ENCODE measurements at places on chromosomes 3 and 15.

DNA sequence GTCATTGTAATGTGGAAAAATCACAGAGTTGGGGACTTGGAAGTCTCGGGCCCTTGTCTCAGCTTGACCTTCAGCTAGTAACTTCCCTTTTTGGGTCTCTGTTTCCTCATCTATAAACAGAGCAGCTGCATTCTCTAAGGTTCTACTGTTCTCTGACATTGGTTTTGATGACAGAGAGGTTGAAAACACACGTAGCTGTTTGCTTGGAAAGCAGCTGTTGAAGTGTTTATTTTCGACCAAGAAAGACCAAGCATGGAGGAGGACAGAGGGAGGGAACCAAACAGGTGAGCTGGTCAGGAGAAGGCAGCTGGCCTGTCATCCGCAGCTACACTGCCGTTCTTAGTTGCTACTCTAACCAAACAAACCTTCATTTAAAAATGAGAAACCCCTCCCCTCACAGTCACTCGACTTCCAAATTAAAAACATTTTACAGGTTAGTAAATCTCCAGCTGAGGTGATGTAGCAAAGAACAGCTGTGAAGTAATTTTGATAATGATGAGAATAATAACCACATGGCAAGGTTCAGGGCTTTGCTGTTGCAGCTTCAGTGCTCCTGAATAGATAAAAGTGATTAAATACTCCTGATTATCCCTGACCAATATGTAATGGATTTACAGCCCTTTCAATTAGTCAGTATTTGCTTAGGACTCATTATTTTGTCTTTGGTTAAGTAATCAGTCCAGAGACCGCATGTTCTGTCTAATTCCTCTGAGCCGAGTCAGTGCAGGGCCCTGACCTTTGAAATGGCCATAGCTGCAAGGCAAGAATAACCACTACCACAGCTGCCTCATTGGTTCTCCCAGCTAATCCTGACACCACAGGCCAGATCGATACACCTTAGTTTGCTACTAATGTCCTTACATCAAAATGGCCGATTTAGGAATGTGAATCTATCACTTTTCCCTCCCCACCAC, 65.3 kb downstream of the MEIS2 start:
- no peak for DNase-seq

GRCh38 chr3:99471353-99472323, 166.8 kb upstream of the COL8A1 start:
- no peak for DNase-seq

DNA sequence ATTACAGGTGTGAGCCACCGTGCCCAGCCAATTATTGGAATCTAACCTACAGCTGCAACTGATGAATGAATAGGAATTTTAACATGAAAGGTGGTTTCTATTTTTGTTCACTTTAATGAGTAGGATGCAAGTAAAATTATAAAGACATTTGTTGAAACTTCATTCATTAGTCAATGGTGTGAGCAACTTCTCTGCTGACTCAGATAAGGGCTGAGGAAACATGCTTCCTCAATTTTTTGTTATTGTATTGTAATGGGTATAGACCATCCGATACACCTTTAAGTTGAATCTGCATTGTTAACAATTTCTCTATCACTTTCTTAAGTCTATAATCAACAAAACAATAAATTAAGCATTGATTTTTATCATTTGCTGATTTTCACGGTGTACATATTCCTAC, 127.8 kb downstream of the STAG1 start:
- DNase-seq, result no peak

GRCh38 chr3:34248352-34248751, 449.9 kb downstream of the PDCD6IP start:
- DNase-seq, result no peak

- no peak for DNase-seq
Observed at GRCh38 chr3:170826047-170826446, 43.9 kb downstream of the RPL22L1 start.

DNA sequence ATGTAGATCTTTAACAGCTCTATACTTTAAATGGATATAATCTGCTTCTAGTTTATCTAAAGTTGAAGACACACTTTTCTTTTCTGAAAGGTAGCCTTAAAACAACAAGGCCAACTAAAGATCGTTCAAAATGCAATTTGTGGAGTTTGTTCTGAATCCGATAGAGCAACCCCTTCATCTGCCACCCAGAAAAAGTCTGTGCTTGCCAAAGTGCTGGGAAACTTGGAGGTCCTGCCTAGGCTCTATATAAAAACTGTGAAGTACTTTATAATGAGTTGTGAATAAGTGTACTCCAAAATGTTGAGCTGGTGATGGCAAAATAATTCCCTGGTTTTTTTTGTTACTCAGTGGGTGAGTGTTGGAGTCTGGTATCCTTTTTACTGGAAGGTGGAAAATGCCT, 12.5 kb downstream of the GLDN start:
- no peak for DNase-seq

DNA sequence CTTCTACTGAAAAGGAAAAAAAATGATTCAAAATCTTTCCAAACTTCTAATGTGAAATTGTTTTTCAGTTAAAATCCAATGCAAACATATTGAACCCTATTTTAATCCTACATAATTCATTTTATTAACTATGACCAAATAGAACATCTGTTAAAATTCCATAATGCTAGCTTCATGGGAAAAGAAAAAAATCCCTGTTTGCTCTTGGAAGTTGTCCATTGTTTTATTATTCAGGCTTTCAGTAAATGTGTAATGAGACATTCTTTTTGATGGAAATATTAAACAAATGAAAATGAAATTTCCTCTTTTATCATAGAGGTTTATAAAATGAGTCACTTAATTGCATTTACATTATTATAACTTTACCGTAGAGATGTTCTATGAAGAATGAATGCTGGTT, 49.5 kb downstream of the SLC25A26 start:
- no peak for DNase-seq

- DNase-seq, result no peak
Observed at GRCh38 chr15:73323956-73324355, 44.8 kb downstream of the HCN4 start.

DNA sequence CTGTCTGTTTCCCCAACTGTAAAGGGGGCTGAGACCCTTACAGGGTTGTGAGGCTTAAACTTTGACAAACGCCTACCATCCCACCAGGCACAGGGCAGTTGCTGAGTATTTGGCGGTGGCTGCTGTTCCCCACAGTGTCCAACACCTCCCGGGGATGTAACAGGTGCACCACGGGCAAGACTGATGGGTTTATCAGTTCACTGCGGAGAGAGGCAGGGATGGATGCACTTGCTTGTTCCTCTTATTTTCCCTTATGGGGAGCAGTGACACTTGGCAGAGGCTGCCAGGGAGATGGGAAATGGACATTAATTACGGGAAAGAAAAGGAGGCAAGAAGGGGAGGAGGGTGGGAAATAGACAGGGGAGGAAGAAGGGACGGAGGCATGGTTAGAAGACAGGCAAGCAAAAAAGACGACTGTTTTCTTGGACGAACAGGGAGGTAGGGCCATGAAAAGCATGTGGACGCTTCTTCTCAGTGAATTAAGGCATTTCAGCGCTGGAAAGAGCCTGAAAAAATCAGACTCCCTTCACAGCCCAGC, 16.6 kb upstream of the ADIPOQ start:
- no peak for DNase-seq

DNA sequence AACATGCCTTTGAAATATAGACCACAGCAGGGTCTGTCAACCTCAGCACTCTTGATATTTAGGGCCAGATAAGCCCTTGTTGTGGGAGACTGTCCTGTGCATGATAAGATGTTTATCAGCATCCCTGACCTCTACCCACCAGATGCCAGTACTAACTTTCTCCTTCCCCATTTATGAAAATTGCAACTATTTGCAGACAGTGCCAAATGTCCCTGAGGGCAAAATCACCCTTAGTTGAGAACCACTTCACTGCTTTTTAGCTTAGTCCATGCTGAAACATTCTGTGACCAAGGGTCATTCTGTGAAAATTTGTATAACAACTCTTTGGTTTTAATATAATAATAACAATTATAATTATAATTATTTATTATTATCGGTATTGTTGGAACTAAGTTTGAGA, 1032.4 kb downstream of the MCTP2 start:
- DNase-seq, result no peak

GRCh38 chr15:68646696-68647095, 67.9 kb downstream of the CORO2B start:
- DNase-seq, result no peak

DNA sequence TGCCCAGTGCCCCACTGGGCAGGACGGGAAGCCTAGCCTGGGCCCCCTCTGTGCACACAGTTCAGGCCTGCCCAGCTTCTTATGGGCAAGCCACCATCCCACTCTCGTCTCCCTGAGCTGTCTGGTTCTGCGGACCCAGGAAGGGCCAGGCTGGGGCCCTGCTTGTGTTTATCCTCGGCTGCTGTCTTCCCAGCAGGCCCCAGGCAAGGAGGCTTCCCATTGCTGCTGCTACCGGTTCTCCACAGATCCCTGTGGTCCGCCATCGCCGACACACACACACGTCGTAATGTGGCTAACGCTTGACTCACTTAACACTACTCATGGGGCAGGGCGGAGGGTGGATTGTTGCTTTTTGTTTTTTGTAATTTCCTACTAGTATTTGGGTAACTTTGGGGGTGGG, 52.4 kb upstream of the SLC6A1 start:
- no peak for DNase-seq

DNA sequence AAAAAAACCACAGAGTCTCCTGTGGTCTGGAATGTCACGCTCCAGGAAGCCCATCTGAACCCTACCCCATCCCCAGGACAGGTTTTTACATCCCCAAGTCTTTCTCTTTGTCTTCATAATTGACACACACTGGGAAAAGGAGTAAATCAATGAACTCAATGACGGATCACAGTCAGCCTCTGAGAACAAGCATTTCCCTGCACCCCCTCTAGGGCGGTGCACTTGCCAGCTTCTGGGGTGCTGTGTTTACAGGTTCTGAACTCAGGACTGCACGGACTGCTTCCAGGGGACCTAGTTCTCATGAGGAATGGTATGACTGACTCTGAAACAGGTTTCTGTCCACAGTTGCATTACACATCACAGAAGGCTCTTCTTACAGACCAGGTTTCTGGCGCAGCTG, 81.1 kb downstream of the NUP210 start:
- no peak for DNase-seq

DNA sequence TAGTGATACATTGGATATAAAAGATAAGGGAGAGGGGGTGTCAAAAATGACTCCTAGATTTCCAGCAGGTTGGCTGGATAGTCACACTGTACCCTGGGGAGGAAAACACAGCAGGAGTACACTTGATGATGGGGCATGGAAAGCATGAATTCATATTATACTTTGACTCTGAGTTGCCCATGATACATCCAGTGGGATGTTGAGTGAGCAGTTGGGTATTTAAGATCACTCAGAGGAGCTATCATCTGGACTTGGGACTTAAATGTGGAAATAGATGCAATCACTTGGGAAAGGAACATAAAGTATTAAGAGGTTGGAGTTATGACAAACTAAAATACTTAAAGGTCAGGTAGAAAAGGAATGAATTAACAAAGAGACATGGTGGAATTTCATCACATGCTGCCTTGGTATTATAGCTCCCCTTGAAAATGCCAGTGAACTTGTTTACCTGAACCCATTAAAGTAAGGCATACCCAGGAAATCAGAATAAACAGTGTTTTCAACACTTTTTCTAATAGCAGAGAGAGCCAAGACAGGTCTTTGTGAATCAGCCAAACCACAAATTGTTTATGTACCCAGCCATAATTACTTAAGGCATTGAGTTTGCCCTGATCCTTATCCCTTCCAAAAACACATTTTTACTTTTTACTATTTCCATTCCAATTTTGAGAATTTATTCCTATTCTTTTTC, 49.9 kb upstream of the ABI3BP start:
- DNase-seq, result no peak

GRCh38 chr3:196524527-196524926, 9.4 kb upstream of the SMCO1 start:
- no peak for DNase-seq

DNA sequence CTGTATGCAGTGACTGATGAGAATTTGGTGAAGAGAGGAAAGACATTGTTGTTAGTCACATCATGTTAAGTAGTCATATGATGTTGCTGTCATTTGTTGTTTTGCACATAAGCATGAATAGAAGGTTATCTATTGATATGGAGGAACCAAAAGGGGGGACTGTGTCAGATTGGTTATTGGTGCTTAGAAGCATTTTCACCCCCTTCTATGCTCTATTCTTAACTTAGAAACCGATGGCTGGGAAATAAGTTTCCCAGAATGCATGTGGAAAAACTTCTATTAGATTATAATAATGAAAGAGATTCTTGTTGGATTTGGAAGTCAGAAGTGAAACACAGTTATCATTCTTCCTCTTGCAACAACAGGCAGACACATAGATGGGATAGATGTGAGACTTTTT, 33.2 kb upstream of the CADM2 start:
- DNase-seq, result no peak

DNA sequence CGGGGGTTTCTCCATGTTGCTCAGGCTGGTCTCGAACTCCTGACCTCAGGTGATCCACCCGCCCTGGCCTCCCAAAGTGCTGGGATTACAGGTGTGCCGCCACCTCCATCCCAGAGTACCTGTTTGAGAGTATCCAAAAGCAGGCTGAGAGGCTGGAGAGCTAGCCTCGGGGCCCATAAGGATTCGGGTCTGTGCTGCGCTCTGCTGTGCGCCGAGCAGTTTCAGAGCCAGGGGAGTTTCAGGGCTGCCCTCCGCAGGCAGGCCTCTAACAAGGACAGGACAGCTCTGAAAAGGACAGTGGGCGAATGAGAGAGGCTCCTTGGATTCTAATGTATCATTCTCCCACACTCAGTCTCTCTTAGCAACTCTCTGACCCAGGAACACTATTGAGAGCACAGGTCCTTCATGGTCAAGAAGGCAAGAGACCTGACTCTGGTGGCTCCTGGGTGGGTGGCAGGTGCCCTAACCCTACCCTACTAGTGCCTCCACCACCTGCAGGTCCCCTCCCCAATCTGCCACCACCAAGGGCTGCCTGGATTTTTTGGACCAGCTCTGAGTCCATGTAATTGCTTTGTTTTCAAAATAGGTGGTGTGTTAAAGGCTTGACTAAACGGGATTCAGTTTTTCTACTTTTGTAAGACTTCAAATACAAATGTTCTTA, 27.8 kb downstream of the MAGEF1 start:
- DNase-seq, result no peak

- no peak for DNase-seq
Observed at GRCh38 chr3:51141573-51141972, 243.5 kb upstream of the MANF start.

GRCh38 chr3:184733181-184733580, 21.3 kb upstream of the MAGEF1 start:
- no peak for DNase-seq

Measured in WTC11 (cell line).